ENCODE measurements at places on chromosomes 13 and 19.
A peak's percentile ranks its signal among the peaks of the same experiment; 100 is the strongest.

GRCh38 chr13:59689057-59689456 is 474.7 kb downstream of the DIAPH3 start:
- no peak for DNase-seq

DNA sequence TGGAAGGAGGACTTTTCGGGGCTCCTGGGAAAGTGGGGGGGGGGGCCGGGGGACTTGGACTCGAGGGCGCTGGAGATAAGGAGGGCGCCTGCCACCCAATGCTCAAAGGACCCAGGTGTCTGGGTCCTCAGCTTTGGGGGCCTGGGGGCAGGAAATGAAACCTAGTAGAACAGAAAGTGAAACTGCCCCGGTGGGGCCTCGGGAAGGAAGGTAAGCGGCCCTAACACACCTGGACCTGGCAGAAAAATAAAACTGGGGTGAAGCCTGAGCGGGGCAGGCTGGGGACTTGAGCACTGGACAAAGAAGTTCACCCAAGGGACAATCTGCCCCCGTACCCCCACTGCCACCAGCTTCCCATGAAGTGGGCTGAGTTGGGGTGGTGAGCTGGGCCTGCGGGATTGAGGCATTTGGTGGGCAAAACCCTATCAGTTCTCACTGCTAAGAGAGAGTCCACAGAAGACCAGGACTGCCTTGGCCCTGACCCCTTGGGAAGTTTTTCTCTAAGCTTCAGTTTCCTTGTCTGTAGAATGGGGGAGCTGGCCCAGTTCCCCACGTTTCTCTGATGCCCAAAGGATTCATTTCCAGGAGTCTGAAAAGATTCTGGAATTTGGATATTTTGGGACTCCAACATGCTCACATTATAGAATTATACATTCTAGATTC is 2.3 kb downstream of the PRKD2 start:
- DNase-seq, result no peak

- DNase-seq, result no peak
These were observed 15.7 kb upstream of the B3GNT3 start for GRCh38 chr19:17778968-17779929.

- DNase-seq, result no peak
These were observed 289.9 kb upstream of the PRR20A start for GRCh38 chr13:56850852-56851251.

- no peak for DNase-seq
These were observed 104.9 kb downstream of the RNF17 start for GRCh38 chr13:24868874-24869273.

GRCh38 chr13:113231306-113232207 is 22.1 kb downstream of the CUL4A start:
- no peak for DNase-seq

GRCh38 chr13:99347911-99348451 is 40.8 kb upstream of the GPR183 start:
- DNase-seq, result no peak

- DNase-seq, result no peak
These were observed 139.0 kb downstream of the RAP2A start for GRCh38 chr13:97573011-97573410.

DNA sequence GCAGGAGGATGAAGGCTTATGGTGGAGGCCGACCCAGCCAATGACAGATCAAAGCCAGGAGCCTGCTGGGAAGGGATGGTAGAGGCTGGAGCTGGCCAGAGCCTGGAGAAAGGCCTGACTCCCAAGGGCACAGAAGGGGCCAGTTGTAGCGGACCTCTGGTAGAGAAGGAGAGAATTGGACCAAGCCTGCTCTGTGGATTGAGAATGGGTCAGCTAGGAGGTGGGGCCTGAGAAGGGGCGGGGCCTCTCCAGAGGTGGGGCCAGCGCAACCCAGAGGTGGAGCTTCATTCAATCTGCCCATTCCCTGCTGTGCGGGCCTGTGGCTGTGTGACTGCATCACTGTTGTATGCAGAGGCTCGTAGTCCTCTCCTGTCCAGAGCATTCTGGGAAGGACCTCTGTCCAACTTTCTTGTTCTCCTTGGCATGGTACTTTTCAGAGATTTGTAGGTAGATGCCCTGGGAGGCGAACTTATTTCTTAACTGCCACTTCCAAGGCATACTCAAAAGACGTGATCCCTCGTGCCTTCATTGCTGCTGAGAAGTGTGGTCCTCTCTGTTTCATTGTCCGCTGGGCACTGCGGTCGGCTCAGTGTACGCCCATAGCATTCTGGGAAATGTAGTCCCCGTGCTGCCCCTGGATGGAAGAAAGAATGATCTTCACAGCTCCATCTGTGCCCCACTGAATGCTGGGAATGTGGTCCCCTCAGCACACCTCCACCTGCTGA is 6.7 kb downstream of the GRIN2D start:
- DNase-seq, result no peak

DNA sequence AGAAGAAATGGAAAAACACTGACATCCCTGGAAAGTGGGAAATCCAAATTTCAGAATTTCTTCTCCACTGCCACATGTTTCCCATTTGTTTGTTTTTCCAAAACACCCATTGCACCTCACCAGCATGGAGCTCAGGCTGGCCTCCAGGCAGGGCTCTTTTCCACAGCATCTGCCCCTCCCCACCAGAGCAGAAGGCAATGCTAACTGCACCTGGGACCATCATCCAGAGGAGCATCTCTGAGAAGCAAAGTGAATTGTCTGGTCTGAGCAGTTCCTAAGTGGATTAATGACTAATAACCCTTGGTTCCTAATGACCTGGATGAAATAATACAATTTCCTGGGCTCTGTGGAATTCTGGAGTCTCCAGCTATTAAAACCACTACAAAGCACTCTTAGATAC is 8.8 kb upstream of the CYSLTR2 start:
- DNase-seq, result no peak

DNA sequence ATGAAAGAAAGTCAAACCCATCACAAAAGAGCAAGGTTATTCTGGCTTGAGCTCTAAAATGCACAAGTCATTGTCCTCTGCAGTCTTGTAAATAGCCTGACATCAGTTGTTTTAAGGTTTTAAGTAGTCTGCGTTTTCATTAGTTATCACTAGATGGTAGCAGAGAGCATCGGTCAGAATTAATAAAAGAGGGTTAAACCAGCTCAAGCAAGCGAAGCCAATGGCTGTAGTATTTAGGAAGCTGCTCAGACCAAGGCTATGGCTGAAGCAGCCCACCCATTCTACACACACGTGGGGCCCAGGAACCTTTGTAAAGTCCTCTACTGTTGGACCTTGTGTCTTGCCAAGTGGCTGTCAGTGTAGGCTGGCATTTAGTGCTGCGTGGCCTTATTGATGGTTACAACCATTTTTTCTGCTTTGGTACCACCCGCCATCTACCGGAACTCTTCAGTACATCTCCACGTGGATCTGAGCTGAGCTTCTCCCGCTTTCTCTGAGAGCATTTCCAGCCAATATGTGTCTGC is 13.3 kb upstream of the ZNF57 start:
- no peak for DNase-seq

- DNase-seq, result no peak
These were observed 44.8 kb upstream of the ARGLU1 start for GRCh38 chr13:106612688-106613087.

DNA sequence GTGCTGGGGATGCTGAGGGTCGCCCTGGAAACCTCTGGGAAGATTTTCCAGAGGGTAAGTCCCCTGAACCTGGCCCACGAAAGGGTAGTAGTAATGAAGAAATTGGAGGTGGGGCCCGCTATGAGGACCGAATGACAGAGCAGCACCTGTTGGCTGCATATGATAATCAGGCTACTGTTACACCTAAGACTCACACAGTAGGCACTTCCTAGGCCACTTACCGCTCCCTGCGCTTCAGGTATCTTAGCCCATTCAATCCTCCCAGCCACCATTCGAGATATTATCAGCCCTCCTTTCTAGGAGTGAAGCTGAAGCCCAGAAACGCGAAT is 4.3 kb upstream of the LRFN3 start:
- DNase-seq, result no peak

- no peak for DNase-seq
These were observed 89.4 kb downstream of the STK24 start for GRCh38 chr13:98487522-98487921.

DNA sequence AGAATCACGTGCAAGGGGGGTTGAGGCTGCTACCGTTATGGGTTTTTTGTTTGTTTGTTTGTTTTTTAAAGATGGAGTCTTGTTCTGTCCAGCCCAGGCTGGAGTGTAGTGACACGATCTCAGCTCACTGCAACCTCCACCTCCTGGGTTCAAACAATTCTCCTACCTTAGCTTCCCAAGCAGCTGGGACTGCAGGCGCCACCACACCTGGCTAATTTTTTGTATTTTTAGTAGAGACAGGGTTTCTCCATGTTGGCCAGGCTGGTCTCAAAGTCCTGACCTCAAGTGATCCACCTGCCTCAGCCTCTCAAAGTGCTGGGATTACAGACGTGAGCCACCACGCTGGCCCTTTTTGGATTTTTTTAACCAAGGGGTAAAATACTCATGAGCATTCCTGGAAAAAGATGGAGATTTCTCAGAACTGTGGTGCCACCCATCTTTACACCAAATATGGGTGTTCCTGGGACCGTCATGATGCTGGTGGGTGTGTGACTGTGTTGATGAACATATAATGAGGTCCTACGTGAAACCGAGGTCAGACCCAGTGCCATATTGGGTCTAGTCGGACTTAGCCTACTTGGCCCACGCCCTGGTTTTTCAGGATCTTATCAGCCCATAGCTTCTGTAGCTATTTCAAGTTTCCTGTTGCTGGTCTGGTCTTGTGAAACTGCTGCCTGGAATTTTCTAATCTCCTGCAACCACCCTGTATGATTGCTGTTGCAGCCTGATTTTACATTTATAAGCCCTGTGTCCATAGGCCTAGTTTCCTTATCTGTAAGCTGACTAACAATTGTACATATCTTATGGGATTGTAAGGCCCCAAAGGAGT is 6.2 kb downstream of the PPP1R15A start:
- no peak for DNase-seq

GRCh38 chr13:109401307-109401706 is 385.1 kb downstream of the IRS2 start:
- DNase-seq, result no peak

GRCh38 chr13:71459708-71460107 is 407.3 kb downstream of the DACH1 start:
- no peak for DNase-seq

- DNase-seq, result no peak
These were observed 7.9 kb upstream of the MYO16 start for GRCh38 chr13:108621462-108621861.

DNA sequence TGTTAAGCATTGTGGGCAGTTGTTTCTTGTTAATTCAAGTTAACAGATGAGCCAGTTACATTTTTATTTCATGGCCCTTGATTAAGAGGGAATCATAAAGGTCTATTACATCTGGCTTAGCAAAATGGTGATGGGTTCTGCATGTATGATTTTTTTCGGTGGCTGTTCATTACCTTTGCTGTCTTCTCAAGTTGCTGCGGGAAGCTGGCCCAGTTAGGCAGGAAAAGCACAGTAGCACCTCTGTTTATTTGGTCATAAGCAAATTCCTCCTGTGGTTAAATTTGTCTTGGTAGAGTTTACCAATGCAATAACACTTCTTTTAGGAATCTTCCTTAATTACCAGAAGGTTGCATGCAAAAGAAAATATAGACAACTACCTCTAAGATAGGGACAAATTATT is 104.5 kb downstream of the FRY start:
- no peak for DNase-seq

DNA sequence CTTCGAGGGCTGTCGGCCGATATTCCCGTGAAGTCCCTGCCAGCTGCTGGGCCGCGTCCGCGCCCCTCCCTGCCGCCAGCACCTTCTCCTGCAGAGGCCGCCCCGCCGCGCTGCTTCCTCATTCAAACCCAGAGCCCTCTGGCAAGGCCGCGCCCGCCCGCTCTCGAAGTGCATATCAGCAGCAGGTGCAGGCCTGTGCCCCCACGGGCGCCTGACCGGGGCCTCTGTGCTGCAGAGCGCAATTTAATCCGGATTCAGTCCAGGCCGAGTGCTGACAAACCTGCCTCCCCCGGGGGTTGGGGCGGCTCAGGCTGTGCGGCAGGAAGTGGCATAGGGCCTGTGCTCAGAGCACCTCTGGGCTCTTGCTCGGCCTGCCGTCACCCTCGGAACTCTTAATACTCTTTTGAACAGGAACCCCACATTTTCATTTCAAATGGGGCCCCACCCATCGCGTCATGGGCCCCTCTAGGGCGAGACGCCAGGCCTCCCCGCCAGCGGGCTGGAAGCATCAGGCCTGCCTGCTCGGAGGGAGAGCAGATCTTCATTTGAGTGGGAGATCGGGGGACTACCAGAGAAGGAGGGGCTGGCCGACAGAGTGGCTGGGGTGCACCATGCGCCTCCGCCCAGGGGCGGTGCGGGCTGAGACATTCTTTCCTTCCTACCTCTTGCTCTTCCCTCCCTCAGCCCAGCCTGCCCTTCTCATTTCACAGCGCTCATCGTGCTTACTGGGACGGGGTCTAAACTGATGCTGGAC is 125.7 kb downstream of the TNFRSF19 start:
- DNase-seq, result no peak

DNA sequence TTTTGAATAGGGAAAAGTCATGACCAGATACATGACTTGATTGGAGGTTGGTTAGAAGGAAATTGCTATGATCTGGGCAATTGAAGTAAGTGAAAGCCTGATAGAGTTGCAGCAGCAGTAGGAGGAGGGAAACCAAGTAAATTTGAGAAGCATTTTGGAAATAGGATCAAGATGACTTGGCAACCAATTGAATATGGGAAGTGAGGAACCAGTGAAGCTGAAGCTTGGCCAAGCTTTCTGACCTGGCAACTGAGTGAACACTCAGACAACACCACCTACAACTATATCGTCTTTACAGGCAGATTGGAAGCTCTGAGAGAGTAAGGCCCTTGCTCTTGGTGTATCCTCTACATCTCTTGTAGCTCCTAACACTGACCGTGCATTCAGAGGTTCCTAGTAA is 16.2 kb upstream of the KATNAL1 start:
- DNase-seq, result no peak

DNA sequence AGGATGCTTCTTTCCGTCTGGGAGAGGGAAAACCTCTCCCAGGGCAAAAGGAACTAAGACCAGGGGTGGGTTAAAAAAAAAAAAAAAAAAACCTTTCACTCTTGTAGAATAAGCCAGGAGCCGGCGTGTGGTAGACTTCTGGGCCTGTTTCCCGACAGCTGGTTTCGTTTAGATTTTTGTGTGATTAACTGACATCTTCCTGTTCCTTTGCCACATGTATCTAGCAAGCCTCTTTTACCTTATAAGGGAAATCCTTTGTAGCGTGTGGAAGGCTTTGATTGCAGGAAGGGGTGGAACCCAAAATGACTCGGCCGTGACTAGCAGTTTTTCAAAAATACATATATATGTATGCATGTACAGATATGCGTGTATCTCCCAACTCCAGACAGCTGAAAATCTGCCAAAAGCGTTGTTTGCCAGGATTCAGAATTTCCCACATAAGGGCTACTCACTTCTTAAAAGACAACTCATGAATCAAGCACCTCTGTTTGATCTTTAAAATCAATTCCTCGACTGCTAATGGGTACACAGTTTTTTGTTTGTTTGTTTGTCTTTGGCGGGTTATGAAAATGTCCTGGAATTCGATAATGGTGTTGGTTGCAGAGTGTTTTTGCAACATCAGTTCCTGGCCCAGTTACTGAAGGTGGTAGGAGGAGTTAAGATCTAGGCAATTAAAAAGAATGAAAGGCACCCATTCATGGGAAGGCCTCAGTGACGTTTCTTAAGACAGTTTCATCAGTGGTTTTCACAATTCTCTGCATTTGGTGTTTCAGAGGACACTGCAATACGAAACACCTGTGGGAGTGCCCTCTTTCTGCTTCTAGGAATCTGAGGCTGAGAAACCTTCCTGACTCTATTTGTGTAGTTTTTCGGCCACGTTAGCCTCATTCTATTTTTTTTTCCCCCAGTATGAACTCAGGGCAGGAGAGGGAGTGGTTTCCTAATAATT is 2.7 kb downstream of the TPM4 start:
- peak; percentile 20 for DNase-seq

GRCh38 chr13:45852494-45852893 is 941 bp upstream of the SIAH3 start:
- DNase-seq, result no peak

All from nucleus accumbens (tissue), 56 donors.